Activated CD8-positive, alpha-beta memory T cell treated with anti-CD3 and anti-CD28 coated beads for 1 hour (primary cell): ENCODE measurements at places on chromosomes 3 and 15.

DNA sequence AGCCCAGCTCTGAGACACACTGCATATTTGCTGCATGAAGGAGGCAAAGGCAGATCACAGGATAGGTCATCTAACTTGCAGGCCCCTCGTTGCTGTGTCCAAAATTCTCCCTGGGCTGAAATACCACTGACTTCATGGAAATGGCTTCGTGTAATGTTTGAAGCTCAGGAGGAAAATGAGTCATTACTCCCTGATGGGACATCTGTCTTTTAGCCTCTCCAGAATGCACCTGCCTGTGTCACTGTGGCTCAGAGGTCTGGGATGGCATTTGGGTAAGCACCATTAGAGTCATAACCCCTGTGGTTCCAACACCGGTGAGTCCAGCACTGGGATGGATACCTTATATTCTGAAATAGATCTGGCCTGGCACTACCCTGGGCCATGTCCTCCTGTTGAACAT lies 51.5 kb downstream of the IL12A start:
- no peak for DNase-seq

GRCh38 chr3:97871801-97872524 lies 50.2 kb downstream of the CRYBG3 start:
- no peak for DNase-seq

GRCh38 chr3:94291686-94292085 lies 228.8 kb downstream of the NSUN3 start:
- no peak for DNase-seq

- no peak for DNase-seq
These were observed 53.4 kb downstream of the ITGA11 start for GRCh38 chr15:68378595-68378994.
